ENCODE measurements at places on chromosomes 2 and 18. TPM values are rescaled to one million over a fixed set of nuclear protein-coding genes. Genes with fewer than 3 reads are reported as not detected.

The WNT10A gene
- 0.39 TPM for total RNA-seq

- no peak for DNase-seq
These were observed 118.9 kb upstream of the POU3F3 start for GRCh38 chr2:104734937-104735586.

The ACKR3 gene
- total RNA-seq = 57.6 TPM

DNA sequence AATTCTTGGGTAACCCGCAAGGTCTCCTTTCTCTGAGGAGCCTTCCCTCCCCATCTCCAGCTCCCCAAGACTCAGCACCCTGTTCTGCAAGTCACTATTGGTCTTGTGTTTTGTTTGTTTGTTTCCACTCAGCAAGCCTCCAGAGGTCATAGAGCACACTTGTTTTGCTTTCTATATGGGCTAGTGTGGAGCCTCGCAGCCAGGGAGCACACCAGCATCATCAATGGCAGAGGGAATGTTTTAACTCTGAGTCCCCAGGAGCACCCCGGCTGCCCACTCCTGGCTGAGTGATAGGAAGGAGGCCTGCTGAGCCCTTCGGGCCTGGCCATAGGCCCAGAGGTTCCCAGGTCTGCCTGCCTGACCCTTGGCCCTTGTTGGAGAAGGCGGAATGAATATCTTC is 36.6 kb downstream of the GLI2 start:
- DNase-seq = no peak

DNA sequence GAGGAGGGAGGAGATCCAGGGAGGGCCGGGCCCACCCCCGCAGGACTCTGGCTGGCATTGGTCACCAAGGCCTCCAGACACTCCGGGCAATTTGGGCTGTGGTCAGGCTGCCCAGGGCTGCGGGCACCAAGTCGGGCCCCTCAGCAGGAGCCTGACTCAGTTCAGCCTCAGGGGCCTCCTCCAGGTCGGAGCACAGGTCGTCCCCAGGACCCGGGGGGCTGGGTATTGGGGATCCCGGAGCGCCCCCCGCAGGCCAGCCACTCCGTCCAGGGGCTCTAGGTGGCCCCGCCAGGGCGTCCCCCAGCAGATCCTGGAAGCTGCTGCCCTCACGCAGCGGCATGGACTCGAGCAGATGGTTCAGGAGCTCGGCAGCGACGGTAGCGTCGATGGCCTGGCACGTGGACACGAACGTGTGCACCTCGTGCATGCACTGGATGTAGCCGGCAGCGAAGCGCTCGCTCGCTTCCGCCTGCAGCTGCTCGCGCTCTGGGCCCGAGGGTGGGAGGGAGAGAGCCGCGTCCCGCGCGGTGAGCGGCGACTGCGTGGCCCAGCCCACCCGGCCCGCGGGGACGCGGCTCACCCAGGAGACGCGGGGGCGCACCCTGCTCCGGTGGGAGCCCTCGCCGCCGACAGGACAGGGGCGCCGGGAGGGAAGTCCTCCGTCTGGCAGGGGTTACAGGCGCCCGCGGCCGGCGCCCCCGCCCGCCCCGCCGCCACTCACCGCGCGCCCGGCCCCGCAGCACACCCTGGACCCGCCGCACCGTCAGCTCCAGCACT is 884 bp downstream of the HES6 start:
- no peak for DNase-seq

DNA sequence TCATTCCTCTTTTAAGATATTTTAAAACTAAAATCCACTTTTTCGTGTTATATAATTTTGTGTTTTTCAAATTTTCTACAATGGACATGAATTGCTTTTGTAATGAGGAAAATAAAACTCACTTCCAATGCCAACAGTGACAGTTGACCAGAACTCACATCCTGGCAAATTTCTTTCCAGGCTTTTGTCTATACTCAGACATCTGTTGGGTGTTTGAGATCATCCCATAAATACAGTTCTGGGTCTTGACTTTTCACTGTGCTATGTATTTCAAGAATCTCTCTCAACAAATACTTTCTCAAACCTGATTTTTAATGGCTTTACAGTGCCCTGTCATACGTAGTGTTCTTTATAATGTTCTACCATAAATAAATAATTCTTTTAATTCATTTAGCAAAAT is 57.6 kb downstream of the RPL37A start:
- no peak for DNase-seq

GRCh38 chr2:191012845-191013681 is 908 bp downstream of the STAT1 start:
- DNase-seq = no peak

- no peak for DNase-seq
These were observed 1201.8 kb upstream of the CDH2 start for GRCh38 chr18:29378651-29379136.

The ASXL3 gene
- 5.9 TPM for total RNA-seq

- DNase-seq = no peak
These were observed 869 bp downstream of the USP40 start for GRCh38 chr2:233565685-233566140.

DNA sequence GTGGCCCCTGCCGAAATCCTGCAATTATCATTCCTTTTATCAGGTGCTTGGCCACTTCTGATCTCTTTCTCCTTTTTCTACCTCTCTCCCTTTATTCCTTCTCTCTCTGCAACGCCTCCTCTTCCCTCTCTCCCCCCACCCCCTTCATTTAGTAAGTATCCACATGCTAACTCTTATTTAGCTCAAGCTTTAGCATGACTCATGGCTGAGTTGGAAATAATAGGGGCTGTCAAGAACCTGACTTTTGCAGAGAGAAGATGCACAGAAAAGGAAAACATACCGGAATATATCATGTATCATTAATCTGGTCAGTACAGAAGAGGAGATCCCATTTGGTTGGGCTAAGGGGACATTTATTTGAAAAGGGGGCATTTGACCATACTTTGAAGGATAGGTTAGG is 33.1 kb downstream of the FAM171B start:
- no peak for DNase-seq

The ELOA2 gene
- total RNA-seq = not detected

The HOXD13 gene
- not detected for total RNA-seq

The NGEF gene
- total RNA-seq = 47.6 TPM

GRCh38 chr2:218984239-218985020 is 554 bp downstream of the FEV start:
- no peak for DNase-seq

The CYP27A1 gene
- 57.6 TPM for total RNA-seq

- no peak for DNase-seq
These were observed 1.8 kb downstream of the KIF5C start for GRCh38 chr2:148876595-148877402.

- DNase-seq = no peak
These were observed 567.0 kb downstream of the RIT2 start for GRCh38 chr18:42548493-42548892.

DNA sequence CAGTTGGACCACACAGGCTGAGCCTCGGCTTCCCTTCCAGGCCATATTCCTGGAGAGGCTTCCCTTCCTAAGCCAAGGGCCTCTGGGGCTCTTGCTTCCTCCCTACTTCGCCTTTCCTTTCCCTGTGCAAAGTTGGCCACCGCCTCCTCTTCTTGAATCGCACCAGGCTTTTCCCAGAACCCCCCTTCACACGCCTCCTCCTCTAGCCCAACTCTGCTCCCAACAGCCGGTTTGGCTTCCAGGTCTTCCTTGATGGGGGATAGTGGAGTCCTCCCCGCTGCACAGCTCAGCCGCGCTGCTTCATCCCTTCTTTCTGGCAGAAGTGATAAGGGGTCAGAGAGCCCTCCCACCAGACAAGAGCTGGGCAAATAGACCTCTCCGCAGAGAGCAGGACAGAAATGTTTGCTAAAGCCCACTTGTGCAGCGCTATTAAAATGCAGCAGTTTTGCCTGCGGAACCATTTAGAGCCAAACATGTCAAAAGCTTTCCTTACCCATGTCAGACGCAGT is 56.4 kb downstream of the SNORC start:
- DNase-seq = no peak

The INO80D gene
- 24.3 TPM for total RNA-seq

DNA sequence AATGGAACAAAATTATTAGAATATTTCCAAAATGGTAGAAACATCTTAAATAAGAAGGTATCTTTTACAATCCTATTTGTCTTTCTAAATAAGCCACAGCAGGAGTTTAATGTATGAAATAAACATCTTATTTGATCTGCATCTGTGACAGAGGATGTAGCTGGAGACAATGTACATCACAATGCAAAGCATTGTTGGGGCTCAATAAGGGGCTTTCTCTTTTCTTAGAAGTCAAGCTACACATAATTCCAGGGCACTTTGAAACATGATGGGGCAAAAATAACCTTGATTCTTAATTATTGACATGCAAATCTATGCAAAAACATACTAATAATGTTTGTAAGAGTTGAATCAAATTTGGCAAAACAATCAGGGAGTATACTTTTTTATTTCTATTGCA is 255.1 kb downstream of the DSC3 start:
- no peak for DNase-seq

DNA sequence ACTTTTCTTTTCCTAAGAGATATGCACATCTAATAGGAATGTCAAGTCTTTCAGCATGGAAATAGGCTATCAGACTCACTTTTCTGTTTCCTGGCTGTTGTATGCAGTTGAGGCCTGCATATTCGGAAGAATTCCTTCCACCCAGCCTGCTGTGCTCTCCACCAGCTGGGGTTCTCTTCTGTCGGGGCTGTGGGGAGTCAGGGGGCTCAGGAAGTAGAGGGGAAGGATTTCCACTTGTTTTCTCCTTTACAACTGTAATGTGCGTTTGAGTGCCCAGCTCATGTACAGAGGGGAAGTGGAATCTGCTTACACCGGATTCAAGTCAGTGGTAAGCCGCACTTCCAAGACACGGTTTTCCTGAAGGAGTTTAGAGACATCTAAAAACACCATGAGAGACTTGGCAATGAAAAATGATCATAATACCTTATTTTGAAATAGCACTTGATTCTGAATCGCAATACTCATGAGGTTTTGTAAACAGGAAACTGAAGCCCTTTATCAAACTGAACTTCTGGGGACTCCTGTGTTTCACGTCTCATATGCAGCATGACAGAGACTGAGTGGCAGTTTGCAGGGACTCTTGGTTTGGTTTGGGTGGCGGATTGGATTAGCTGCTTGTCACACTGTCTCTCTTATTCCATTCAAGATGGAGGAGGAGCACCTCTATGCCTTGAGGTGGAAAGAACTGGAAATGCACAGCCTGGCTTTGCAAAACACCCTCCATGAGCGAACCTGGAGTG is 90.4 kb downstream of the MTCL1 start:
- DNase-seq = no peak

The MALL gene
- 27.5 TPM for total RNA-seq

DNA sequence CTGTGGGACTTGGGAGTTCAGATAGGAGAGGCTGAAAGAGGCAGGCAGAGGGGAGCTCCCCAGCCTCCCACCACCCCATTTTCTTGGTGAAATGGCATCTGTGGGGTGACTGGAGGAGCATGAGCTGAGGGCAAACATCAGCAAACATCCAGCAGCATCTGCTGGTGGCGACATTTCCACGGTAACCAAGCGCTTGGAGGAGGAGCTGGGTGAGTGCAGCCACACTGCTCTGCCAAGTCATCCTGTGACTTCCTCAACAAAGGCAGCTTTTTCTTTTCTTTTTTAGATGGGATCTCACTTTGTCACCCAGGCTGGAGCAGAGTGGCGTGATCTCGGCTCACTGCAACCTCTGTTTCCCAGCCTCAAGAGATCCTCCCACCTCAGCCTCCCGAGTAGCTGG is 5.6 kb downstream of the TXNL4A start:
- DNase-seq = no peak

- no peak for DNase-seq
These were observed 30.4 kb upstream of the ALLC start for GRCh38 chr2:3627500-3628100.

The SIX3 gene
- total RNA-seq = not detected

The RBFA gene
- 36.1 TPM for total RNA-seq

- DNase-seq = no peak
These were observed 193.7 kb downstream of the TRIB2 start for GRCh38 chr2:12910431-12910830.

DNA sequence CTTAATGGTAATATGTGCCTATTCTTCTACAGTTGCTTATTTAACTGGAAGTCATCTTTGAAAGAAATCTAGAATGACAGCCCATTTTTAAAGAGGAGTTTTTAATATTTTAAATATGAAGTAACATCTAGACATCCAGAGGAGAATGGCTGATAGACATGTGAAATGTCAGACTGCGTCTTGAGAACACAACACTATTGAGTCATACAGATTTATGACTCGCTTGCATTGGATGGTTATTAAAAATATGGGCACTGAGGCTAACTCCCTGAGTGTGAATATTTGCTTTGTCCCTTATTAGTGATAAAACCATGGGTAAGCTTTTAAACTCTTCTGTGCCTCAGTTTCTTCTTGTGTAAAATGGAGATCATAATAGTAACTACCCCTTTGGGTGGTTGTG is 22.9 kb downstream of the TDRD15 start:
- no peak for DNase-seq
